ENCODE measurements at places on chromosomes 3 and 15. TPM values are rescaled to one million over a fixed set of nuclear protein-coding genes. Genes with fewer than 3 reads are reported as not detected.

IMPG2 gene
- total RNA-seq: 3.0 TPM

STRIT1 gene
- total RNA-seq: not detected

GRCh38 chr3:62225051-62225450 is 148.3 kb downstream of the FEZF2 start:
- DNase-seq: no peak

- DNase-seq: no peak
Measured at GRCh38 chr3:154314152-154314551, 10.1 kb downstream of the DHX36 start.

All from occipital lobe (tissue), 3 donors.